ENCODE measurements at places on chromosomes 12 and 14.

DNA sequence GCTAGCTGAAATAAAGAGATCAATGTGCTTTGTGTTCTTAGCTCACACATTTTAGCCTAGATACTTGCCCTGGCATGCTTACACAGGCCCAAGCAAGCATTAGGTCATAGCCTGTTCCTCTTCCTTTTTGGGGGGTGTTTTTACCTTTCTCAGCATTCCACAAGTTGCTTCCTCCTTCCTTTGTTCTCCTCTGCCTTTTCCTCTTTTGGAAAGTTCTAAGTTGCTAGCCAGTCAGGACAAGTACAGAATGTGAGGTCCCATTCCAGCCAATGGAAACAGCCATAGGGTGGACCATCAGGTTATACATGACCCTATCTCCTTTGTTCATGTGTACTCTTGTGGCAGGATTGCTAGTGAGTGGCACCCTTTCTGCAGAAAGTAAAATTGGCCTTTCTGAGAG, 154.9 kb downstream of the RASSF9 start:
- no peak for DNase-seq

DNA sequence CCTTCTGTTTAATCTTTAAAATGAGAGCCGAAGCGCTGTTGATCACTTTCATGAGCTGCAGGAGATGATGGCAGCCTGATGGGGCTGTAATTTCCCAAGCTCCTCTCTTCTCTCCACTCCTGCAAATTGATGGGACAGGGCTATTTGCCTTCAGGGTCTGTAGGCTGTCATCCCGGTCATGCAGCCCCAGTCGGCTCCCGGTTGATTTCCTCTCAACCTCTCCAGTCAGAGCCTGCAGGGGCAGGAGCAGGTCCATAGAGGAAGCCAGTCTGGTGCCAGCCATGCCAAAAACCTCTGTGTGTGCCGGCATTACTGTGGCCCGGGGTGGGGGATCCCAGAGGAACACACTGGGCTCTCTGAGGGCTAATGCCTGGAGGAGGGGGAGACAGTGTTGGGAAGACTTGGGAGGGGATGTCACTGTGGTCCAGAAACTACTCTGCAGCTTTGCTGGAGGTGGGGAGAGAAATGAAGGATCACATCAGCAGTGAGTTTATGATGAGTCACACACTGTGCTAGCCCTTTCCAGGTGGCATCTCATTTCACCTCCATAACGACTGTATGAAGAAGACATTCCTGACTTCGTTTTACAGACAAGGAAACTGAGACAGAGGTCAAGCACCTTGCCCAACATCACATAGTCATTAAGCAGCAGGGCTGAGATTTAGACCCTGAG, 46.5 kb upstream of the PRIMA1 start:
- DNase-seq: no peak

GRCh38 chr12:88111074-88111652, 30.7 kb downstream of the CEP290 start:
- DNase-seq: no peak

DNA sequence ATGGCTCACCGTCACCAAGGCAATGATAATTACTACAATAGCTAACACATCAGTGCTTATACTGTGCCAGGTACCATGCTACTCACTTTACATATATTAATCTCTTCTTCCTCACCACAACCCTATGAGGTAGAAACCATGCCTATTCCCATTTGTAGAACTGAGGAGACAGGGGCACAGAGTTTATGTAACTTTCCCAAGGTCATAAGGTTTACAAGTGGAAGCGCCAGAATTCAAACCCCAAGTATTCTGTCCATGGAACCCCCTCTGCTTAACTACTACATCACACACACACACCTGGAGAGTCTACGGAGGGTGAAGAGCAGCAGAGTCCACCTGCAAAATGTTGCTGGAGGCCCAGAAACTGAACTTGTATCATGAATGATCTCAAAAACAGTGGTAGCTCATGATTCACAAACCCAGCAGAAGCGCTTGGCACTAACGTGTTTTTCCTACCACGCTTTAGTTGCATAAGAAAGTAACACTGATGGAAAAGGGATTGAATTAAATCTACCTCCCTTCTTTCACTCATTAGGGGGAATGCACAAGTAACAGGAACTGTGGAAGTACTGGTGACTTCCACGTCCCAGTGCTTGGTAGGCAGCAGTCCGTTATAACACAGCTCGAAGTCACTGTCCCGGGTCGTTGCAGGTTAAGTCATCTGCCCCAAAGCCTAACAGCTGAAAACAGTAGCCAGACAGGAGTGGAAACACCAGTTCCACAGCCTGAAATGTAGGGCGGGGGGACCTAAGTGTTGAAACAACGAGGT, 2.0 kb downstream of the ITPR2 start:
- no peak for DNase-seq

DNA sequence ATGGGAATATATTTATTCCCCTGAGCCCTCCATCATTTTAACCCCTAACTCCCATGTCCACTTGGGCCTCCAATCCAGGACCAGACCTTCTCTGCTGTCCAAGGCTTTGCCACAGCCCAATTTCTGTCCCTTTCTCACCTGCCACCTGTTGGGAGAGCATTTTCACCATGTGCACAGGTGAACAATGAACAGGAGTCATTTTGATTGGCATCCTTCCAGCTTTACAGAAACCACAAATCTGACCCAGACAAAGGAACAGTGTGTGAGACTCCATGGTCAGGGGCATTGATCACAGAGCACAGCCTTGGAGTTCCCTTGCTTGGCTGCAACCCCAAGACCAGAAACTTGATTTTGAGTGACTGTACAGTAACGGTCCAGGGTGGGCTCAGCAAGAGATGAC, 91.9 kb downstream of the CRACR2A start:
- DNase-seq: no peak

DNA sequence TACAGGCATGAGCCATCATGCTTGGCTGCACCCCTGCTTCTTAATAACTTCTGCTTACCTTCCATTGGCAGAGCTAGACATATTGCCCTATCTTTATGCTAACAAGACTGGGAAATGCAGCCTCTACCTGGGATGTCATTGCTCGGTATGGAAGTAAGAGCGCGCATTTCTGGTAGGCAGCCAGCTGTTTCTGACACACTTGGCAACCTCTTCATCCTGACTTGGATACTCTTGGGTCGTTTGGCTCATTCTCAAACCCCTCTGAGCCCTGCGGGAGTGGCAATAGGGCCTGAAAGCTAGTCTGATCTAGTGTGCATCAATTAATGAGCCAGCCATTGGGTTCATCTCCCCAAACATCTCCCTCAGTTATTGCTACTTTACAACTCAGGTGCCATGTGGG, 5.4 kb upstream of the PLBD1 start:
- DNase-seq: no peak

DNA sequence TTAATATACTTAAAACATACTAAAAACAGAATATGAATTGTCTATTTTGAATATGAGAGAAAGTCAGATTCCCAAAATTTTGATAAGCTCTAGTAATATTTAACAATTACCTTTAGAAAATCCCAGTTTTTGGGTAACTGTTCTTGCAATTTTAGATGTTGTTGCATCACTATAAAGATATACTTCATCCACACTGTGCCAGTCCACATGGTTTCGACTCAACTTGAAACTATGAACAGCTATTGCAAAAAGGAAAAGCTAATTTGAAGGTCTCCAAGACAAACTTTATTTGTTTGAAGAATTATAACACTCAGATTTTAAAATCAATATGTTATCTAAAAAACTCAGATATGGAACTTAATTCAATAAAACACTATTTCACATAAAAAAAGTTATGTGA, 59.9 kb downstream of the DDHD1 start:
- no peak for DNase-seq

GRCh38 chr12:68118096-68118755, 41.3 kb downstream of the IFNG start:
- no peak for DNase-seq
